Naive thymus-derived CD4-positive, alpha-beta T cell (primary cell): ENCODE measurements at places on chromosomes 7 and 10. TPM values are rescaled to one million over a fixed set of nuclear protein-coding genes. Genes with fewer than 3 reads are reported as not detected.

DNA sequence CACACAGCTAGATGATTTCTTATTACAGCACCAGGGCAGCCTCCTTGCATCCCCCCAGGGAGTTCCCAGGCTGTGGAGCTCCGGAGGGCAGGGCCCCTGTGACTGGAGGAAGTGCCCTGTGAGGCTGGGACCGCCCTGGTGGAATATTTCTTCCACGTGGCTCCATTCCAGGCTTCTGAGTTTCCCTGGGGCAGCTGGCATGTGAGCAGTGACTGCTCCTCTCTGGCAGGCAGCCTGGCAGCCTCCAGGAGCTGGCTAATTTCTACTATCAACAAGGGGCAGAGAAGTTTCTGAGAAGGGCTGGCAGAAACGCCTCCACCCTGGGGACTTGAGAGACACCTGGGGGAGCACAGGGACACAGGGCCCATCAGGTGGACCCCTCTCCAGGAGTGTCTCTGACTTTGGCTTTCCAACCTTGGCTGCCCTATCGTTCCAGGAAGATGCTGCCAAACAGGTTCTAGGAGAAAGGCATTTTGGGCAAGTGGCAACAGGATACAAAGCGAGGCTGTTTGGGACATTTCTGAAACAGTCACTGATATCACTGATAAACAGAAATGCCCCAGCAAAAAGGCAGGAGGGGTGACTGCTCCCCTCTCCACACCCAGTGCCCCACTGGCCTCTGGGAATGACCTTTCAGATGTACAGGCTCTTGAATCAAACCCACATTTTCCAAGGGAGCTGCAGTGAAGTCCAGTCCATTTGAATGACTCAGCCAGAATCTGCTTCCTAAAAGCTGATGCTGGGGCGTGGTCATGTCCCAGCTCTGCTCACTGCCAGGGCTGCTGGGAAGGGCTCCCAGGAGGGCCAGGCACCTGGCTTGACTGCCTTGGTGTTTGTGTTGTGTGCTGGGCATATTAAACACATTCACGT is 16.1 kb downstream of the MYOF start:
- H3K4me3 ChIP-seq, result no peak overlapping the region
- no peak overlapping the region for H3K27ac ChIP-seq
- DNase-seq, result no peak
- no peaks in the 10 kb centered on the region for H3K27me3 ChIP-seq

DNA sequence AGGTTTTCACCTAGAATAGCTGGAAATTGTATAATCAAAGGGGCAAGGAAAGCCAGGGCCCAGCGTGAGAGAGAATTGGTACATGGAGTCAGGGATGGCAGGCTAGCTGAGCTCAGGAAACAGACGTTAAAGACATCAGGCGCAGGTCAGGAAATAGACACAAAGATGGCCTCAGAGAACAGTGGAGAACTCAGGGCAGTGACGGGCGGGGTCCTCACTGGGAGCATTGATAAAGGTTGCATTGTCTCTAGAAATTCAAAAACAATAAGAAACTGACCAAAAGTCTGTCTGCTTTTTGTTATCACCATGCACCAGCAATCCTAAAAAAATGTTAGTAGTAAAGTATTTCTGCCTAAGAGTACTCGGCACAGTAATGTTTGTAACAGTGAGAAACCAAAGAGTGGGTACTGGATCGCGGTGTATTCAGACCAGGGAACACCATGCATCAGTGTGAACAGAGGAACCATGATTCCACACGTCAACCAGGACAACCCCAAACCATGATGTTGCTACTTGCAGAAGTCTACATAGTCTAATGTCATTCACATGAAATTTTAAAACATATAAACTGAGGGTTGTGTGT is 81.9 kb upstream of the AUTS2 start:
- H3K27me3 ChIP-seq, result no peaks in the 10 kb centered on the region
- no peak overlapping the region for H3K27ac ChIP-seq
- no peak overlapping the region for H3K4me3 ChIP-seq
- H3K36me3 ChIP-seq, result no peaks in the 10 kb centered on the region
- no peaks in the 10 kb centered on the region for H3K4me1 ChIP-seq
- no peak for DNase-seq

GRCh38 chr7:113366122-113366521 is 247.8 kb upstream of the SMIM30 start:
- H3K4me3 ChIP-seq, result no peak overlapping the region
- no peaks in the 10 kb centered on the region for H3K4me1 ChIP-seq
- no peaks in the 10 kb centered on the region for H3K27me3 ChIP-seq
- H3K27ac ChIP-seq, result no peak overlapping the region
- DNase-seq, result no peak

GRCh38 chr7:48901966-48902365 is 22.4 kb upstream of the CDC14C start:
- no peaks in the 10 kb centered on the region for H3K36me3 ChIP-seq
- no peaks in the 10 kb centered on the region for H3K27me3 ChIP-seq
- no peaks in the 10 kb centered on the region for H3K4me1 ChIP-seq
- no peak for DNase-seq
- H3K4me3 ChIP-seq, result no peak overlapping the region

AQP1 gene
- total RNA-seq, result not detected

DNA sequence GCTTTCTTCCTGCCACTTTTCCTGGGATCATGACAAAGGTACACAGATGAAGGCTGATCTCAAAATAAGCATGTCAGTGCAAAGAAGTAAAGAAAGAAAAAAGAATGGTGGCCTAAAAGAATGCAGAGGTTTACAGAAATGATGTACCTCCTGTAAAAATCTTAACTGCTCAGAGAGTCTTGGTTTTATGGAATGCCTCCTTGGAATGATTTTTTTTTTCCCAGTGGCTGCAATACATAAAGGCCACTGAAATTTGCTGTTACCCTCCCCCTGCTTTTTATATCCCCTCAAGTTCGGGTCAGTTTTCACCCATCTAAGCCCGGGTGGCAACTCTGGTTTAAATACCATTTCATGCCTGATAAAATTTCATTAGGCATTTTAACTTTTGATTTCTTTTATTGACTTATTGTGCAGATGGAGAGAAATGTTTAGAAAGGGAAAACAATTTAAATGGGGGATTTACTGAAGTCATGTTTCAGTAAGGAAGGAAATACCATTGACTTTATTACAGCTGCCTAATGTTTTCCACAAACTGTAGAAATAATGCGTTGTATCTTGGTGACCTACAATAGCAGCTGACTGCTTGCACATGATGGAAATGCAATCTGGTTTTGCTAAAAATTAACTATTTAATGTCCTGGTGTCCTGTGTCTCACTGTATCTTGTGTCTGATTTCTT is 102.5 kb downstream of the SAMD9 start:
- no peak for DNase-seq
- H3K36me3 ChIP-seq, result no peaks in the 10 kb centered on the region
- H3K4me1 ChIP-seq, result no peaks in the 10 kb centered on the region
- H3K27me3 ChIP-seq, result no peaks in the 10 kb centered on the region
- no peak overlapping the region for H3K4me3 ChIP-seq

GRCh38 chr7:151461096-151461941 is 21.4 kb upstream of the CRYGN start:
- no peak overlapping the region for H3K4me3 ChIP-seq
- H3K27me3 ChIP-seq, result no peaks in the 10 kb centered on the region
- H3K36me3 ChIP-seq, result no peaks in the 10 kb centered on the region
- DNase-seq, result no peak
- H3K27ac ChIP-seq, result no peak overlapping the region

DNA sequence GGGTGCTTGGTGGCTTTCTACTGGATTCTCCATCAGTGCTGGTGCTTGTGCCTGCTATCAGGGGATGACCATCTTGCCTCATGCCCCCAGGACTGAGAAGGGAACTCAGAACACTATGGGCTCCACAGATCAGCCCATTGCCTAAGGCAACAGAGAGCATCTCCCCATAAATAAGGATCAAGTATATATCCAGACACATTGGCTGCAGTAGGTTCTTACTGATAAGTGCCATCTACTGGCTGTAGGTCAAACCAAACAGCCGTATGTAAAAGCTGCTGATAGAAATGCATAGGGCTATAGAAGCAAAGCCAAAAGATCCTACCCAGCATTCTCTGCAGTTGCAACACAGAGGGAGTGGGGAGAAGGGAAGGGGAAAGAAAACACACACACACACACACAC is 153.7 kb downstream of the CDK14 start:
- H3K36me3 ChIP-seq, result no peaks in the 10 kb centered on the region
- DNase-seq, result no peak
- no peaks in the 10 kb centered on the region for H3K27me3 ChIP-seq
- H3K4me3 ChIP-seq, result no peak overlapping the region
- H3K27ac ChIP-seq, result no peak overlapping the region
- no peaks in the 10 kb centered on the region for H3K4me1 ChIP-seq

GRCh38 chr7:3787717-3788264 is 486.7 kb downstream of the SDK1 start:
- H3K4me3 ChIP-seq, result no peak overlapping the region
- H3K4me1 ChIP-seq, result no peaks in the 10 kb centered on the region
- no peaks in the 10 kb centered on the region for H3K36me3 ChIP-seq
- H3K27me3 ChIP-seq, result no peaks in the 10 kb centered on the region
- no peak for DNase-seq

- no peaks in the 10 kb centered on the region for H3K36me3 ChIP-seq
- H3K27ac ChIP-seq, result no peak overlapping the region
- no peak for DNase-seq
- H3K4me1 ChIP-seq, result no peaks in the 10 kb centered on the region
- no peak overlapping the region for H3K4me3 ChIP-seq
These were observed 192.6 kb downstream of the CFTR start for GRCh38 chr7:117672453-117672852.

GRCh38 chr10:89241486-89242344 is 9.9 kb downstream of the LIPA start:
- DNase-seq, result no peak
- H3K27me3 ChIP-seq, result no peaks in the 10 kb centered on the region
- H3K4me3 ChIP-seq, result no peak overlapping the region
- no peak overlapping the region for H3K27ac ChIP-seq
- peaks cover 24% of the 10 kb centered on the region for H3K36me3 ChIP-seq

GRCh38 chr10:114061789-114062188 is 18.1 kb downstream of the ADRB1 start:
- no peak for DNase-seq
- no peaks in the 10 kb centered on the region for H3K36me3 ChIP-seq
- no peaks in the 10 kb centered on the region for H3K27me3 ChIP-seq
- no peak overlapping the region for H3K4me3 ChIP-seq

GRCh38 chr7:21939136-21939857 is 6.4 kb downstream of the CDCA7L start:
- no peak overlapping the region for H3K4me3 ChIP-seq
- H3K4me1 ChIP-seq, result no peaks in the 10 kb centered on the region
- DNase-seq, result no peak

DNA sequence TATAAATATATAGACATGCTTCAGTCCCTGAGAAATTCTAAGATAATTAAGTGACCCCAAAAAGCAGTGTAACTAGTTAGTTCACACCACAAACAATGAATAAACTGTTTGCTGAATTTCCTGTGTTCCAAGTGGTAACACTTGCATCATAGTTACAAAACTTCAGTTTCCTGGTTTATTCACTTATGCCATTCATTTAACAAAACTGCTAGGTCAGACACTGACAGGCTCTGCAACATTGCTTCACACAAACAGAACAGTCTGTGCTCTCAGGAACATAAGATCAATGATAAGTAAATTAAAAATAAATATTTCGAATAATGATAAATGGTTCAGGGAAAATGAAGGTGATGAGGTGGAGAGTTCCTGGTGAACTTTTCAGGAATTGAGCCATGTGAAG is 133.3 kb upstream of the NAMPT start:
- H3K4me1 ChIP-seq, result no peaks in the 10 kb centered on the region
- H3K36me3 ChIP-seq, result no peaks in the 10 kb centered on the region
- no peak for DNase-seq
- H3K4me3 ChIP-seq, result no peak overlapping the region
- H3K27me3 ChIP-seq, result no peaks in the 10 kb centered on the region

- no peak overlapping the region for H3K27ac ChIP-seq
- H3K36me3 ChIP-seq, result peaks cover 43% of the 10 kb centered on the region
- H3K27me3 ChIP-seq, result no peaks in the 10 kb centered on the region
- DNase-seq, result no peak
These were observed 12.0 kb downstream of the PWWP2B start for GRCh38 chr10:132408823-132409666.

- H3K27me3 ChIP-seq, result no peaks in the 10 kb centered on the region
- H3K27ac ChIP-seq, result no peak overlapping the region
- no peaks in the 10 kb centered on the region for H3K4me1 ChIP-seq
- DNase-seq, result no peak
These were observed 28.7 kb upstream of the USP6NL start for GRCh38 chr10:11639849-11640764.

- H3K4me1 ChIP-seq, result no peaks in the 10 kb centered on the region
- no peaks in the 10 kb centered on the region for H3K27me3 ChIP-seq
- H3K4me3 ChIP-seq, result no peak overlapping the region
These were observed 75.0 kb downstream of the PDGFA start for GRCh38 chr7:444606-445005.

DNA sequence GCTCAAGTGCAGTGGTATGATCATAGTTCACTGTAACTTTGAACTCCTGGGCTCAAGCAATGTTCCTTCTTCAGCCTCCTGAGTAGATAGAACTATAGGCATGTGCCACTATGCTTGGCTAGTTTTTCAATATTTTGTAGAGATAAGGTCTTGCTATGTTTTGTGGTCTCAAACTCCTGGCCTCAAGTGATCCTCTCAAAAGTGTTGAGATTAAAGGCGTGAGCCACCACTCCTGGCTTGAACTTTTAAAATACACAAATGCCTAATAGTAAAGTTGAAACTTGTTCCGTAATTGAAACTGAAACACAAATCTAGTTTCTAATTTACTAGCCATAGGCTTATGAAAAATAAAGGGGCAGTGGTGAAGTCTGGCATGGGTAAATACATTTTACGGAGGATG is 65.7 kb downstream of the AP3M1 start:
- H3K4me3 ChIP-seq, result no peak overlapping the region
- no peaks in the 10 kb centered on the region for H3K4me1 ChIP-seq
- H3K27me3 ChIP-seq, result no peaks in the 10 kb centered on the region
- peaks cover 2% of the 10 kb centered on the region for H3K36me3 ChIP-seq
- DNase-seq, result no peak
- no peak overlapping the region for H3K27ac ChIP-seq

GPR85 gene
- total RNA-seq, result not detected

DNA sequence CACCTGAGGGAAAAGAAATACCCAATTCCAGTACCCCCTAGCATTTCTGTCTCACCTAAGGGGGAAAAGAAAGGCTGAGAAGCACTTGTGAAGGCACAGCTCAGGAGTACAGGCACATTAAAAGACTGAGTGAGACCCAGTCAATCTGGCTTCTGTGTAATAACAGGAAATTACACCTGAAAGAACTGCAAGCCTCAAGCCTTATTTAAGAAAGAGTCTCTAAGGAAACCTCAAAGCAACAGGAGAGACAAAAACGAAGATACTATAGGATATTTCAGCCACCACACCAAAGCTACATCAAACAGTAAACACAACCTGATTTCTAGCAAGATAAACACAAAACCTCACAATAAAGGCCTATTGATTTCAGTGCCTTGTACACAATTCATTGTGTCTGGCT is 69.6 kb upstream of the CDK1 start:
- H3K36me3 ChIP-seq, result no peaks in the 10 kb centered on the region
- no peak overlapping the region for H3K27ac ChIP-seq
- peaks cover 10% of the 10 kb centered on the region for H3K4me1 ChIP-seq
- H3K27me3 ChIP-seq, result no peaks in the 10 kb centered on the region

GRCh38 chr10:71126432-71126831 is 85.9 kb upstream of the UNC5B start:
- H3K27ac ChIP-seq, result no peak overlapping the region
- no peaks in the 10 kb centered on the region for H3K36me3 ChIP-seq
- H3K4me3 ChIP-seq, result no peak overlapping the region
- no peaks in the 10 kb centered on the region for H3K4me1 ChIP-seq
- H3K27me3 ChIP-seq, result peaks cover 4% of the 10 kb centered on the region

AGR2 gene
- not detected for total RNA-seq
